Gastroesophageal sphincter (tissue), 4 donors: ENCODE measurements at places on chromosomes 3 and 15. TPM values are rescaled to one million over a fixed set of nuclear protein-coding genes. Genes with fewer than 3 reads are reported as not detected.
A peak's percentile ranks its signal among the peaks of the same experiment; 100 is the strongest.

DNA sequence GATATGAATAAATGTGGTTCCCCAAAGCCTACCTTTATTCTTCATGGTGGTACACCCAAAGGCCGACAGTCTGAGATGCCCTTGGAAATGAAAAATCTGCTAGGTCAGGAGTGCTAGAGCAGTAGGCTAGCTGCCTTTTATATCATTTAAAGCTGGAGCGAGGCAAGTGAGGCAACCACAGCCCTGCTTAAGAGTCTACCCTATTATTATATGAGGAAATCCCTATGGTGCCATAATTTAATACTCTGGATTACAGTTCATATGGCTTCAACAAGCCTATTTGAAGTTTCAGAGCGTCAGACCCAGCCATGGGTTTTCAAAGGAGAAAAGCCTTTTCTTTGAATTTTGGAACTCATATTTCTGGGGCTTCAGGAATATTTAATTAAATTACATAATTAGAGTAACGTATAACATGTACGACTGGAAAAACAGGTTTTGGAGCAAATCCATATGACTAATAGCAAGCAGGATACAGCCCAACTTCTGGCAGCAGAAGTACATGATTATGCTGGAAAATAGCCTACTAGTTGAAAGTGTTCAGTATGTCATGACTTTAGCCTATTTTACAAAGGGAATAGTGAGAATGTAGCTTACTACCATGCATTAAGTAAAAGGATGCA, 18.0 kb upstream of the SLTM start:
- peak; percentile 39 for ATAC-seq

GRCh38 chr3:52370531-52370930, 54.4 kb downstream of the DNAH1 start:
- ATAC-seq: no peak

GRCh38 chr15:40500568-40501330, 30.0 kb downstream of the CHST14 start:
- no peak for ATAC-seq

LCTL gene
- total RNA-seq: not detected

APOD gene
- total RNA-seq: 123 TPM
